ENCODE measurements at places on chromosomes 1 and 21.

- no peak for DNase-seq
Observed at GRCh38 chr1:92964316-92964715, 3.1 kb upstream of the DIPK1A start.

DNA sequence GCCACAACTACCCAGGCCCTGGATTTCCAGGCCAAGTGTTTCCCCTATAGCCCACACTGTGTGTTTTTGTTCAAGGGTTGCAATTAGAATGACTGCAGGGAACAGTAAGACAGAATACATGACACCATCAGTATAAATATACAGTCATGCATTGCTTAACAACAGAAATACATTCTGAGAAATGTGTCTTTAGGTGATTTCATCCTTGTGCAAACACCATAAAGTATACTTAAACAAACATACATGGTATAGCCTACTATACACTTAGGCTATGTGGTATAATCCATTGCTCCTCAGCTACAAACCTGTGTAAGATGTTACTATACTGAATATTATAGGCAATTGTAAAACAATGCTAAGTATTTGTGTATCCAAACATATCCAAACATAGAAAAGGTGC lies 7.5 kb upstream of the SLC44A5 start:
- no peak for DNase-seq

- DNase-seq = peak; percentile 75
Observed at GRCh38 chr1:205523891-205524793, 19.7 kb downstream of the CDK18 start.

GRCh38 chr1:201260648-201261311 lies 22.5 kb upstream of the PKP1 start:
- no peak for DNase-seq

GRCh38 chr1:105100102-105100501 lies 1350.4 kb downstream of the AMY1C start:
- DNase-seq = no peak

DNA sequence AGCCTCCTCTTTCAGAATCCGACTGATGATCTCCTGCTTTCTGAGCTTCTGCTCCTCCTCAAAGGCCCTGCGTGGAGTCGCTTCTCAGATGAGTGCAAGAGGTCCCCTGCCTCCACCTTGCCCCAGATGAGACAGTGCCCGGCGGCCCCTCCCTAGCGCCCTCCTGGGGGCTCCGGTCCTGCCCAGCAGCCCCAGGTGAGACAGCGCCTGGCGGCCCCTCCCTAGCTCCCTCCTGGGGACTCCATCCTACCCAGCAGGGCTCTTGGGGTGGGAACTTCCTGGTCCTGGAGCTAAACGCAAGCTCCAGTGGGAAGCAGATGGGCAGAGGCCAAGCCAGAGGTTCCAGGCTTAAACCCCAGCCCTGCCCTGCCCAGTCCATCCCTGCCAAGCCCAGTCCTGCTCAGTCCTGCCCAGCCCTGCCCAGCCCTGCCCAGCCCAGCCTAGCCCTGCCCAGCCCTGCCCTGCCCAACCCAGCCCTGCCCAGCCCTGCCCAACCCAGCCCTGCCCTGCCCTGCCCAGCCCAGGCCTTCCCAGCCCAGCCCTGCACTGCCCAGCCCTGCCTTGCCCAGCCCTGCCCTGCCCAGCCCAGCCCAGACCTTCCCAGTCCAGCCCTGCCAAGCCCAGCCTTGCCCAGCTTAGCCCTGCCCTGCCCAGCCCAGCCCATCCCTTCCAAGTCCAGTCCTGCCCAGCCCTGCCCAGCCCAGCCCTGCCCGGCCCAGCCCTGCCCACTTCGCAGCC lies 34.6 kb downstream of the CFAP74 start:
- DNase-seq = no peak

- DNase-seq = no peak
Observed at GRCh38 chr21:41393876-41394465, 32.1 kb upstream of the MX1 start.

DNA sequence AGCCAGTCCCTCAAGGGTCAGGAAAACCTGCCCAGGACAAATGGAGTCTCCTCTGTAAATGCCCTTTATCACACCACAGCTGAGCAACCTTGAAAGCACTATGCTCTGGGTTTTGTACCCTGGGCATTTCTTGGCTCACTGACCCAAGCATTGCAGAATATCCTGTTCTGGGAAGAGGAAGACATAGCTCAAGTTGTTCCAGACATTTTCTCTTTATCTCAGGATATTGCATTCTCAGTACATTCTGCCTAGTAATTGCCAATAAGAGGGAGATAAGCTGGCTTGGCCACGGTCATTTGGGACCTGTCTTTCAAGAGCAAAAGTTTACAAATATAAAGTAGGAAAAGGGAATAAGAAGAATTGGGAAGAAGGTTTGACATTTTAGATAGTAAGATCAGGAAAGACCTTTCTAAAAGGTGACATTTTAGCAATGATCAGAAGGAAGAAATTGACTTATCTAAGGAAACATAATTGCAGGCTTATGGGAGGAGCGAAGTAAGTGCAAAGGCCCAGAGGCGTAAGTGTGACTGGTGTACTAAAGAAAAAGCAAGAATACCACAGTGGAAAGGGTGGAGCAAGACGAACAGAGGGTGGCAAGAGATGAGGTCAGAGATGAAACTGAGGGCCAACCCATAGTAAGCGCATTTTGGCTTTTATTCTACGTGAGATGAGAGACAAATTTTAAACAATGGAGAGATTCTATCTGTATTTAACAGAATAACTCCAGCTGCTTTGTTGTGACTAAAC lies 394.0 kb upstream of the CXADR start:
- no peak for DNase-seq

GRCh38 chr1:160756849-160757201 lies 17.8 kb downstream of the SLAMF7 start:
- no peak for DNase-seq

GRCh38 chr1:216562383-216562782 lies 139.1 kb upstream of the USH2A start:
- no peak for DNase-seq

DNA sequence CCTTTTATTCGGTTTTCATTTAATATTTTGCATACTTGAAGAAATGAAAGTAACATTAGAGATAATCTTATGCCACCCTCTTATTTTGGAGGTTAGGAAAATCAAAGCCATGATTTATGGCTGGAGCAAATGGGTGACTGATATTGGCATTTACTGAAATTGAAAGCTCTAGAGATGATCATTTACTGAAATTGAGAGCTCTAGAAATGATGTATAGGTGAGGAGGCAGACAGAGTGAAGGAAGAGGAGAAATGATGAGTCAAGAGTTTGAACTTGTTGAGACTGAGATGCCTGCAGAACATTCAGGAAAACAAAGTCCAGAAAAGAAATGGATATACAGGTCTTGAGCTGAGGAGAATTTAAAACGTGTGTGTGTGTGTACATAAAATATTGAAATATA lies 217.6 kb downstream of the LTN1 start:
- no peak for DNase-seq

DNA sequence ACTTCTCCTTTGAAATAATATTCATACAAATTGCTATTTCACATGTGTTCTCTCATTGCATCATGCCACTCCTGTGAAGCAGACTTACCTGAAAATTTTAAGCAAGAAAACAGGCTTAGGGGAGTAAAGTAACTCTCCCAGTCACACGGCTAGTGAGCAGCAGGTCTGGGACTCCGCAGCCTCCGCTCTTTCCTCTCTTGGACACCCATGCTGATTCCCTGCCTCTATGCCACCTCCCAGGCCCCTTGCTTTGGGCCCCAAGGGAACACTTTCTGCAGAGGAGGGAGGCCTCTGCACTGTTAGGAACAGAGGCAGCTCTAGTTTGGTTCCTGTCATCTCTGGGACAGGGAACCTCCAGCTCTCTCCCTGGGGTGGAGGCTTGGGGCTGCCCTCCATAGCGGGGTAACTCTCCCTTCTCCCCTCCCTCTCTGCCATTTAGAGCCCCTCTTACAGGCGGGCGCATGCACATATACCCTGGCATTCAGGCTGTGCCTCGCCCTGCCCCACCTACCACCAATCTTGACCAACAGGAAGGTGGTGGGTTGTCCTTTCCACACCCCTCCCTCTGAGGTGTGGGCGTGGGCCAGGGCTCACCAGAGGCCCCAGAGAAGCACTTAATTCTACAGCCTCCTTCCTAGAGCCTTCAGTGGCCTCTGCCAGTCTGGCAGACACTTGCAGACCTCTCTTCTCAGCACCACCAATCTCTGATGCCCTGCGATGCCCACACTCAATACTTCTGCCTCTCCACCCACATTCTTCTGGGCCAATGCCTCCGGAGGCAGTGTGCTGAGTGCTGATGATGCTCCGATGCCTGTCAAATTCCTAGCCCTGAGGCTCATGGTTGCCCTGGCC lies at the start of gene RXFP4:
Gene RXFP4, plus strand, starts transcription at position 646 of the 852 bp plus-strand sequence. Its CDS starts 72 bp downstream, at position 718.
- no peak for DNase-seq

GRCh38 chr1:61425040-61425439 lies 299.9 kb downstream of the TM2D1 start:
- no peak for DNase-seq

GRCh38 chr1:223730479-223731132 lies 18.3 kb downstream of the CAPN2 start:
- no peak for DNase-seq

- DNase-seq = no peak
Observed at GRCh38 chr21:34590520-34590919, 24.4 kb downstream of the RCAN1 start.

DNA sequence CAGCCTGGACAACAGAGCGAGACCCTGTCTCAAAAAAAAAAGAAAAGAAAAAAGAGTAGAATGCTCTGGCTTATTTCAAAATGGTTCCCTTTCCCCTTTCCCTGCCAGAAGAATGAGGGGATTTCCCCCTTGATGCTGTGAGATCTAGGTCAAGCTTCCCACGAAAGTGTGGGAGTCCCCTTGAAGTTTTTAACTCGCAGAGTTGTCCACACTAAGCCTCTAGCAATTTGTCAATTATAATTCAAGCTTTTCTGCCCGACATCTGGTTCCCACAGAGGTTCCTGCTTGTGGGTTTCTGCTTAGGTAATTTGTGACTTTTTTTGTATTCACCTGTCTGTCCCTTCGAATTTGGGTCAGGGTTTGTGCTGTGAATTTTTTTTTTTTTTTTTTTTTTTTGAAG lies 62.8 kb downstream of the ZFYVE9 start:
- no peak for DNase-seq

DNA sequence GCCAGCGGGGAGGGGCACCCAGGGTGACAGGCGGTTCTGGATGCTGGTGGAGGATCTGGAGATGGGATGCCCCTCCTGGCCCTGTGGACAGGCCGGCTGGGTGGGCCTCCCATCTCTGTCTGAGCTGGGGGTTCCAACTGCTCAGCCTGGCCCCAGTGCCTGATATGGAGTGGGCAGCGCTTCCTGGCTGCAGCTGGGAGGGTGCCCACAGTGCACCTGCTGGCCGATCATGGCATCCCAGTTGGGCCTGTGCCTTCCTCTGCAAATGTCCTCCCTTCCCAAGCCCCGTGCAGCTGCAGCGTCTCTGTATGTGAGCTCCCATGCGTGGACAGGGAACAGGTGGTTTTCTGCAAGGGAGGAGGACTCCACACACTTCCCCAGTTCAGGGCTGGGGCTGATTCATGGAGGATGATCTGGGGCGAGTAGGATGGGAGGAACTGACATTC lies 2.1 kb downstream of the PFKL start:
- no peak for DNase-seq

DNA sequence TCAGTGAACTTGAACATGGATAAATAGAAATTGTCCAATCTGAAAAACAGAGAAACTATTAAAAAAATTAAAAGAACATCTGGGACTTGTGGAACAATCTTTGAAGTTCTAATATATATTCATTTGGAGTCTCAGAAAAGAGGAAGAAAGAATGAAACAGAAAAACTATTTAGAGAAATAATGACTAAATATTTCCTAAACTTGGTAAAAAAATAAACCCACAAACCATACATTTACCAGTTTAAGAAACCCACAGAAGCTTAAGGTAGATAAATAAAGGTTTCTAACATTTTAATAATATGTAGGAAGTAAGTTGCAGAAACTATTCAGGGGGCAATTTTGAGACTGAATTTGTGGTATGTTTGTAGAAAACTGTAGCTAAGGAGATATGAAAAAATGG lies 437.8 kb downstream of the PTBP2 start:
- DNase-seq = no peak

- DNase-seq = no peak
Observed at GRCh38 chr1:91885213-91885715, 687 bp downstream of the TGFBR3 start.

DNA sequence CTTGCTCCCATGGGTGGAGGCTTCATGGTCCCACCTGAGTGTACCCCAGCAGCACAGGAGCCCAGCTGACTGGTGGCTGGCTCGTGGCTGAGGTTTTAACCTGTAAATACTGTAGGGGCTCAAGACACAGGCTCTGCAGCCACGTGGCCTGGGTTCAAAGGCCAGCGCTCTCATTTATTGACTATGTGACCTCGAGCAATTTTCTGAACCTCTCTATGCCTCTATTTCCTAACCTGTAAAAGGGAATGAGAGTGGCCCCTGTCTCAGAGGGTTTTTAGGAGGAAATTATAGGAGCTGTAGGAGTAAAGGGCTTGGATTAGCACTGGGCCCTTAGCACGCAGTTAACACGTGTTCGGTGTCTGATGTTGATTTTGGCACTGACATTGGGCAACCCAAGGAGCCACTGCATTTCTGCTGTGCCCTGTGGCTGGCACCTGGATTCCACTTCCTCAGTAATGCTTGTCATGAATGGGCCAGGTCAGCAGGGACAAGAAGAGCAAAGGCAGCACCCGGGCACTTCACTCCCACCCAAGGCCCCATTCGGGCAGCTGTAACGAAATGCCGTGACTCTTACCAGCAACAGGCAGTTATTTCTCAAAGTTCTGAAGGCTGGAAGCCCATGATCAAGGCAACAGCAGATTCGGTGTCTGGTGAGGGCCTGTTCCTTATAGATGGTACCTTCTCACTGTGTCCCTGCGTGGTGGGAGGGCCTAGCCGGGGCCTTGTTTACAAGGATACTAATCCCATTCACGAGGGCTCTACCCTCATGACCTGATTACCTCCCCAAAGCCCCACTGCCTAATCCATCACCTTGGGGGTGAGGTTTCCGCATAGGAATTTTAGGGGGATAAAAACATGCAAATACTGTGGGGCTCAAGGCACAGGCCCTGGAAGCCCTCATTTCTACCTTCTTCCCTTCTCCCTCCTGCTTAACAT lies 25.2 kb downstream of the ARHGEF10L start:
- no peak for DNase-seq

DNA sequence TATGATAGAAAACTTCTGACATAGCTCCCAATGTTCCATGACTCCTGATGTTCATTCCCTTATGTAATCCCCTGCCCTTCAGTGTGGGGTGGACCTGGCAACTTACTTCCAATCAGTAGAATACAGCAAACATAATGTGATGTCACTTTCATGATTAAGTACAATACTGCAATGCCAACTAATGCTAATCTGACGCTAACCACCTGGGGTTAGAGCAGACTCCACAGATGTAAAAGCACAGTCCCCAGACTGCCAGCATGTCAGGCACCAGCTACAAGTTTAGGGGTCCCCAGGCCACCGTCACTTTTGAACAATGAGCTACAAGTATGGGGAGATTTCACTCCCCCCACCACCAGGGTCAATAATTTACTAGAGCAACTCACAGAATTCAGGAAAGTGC lies 32.3 kb upstream of the FBXO28 start:
- no peak for DNase-seq
